ENCODE measurements at places on chromosomes 2 and 18.

DNA sequence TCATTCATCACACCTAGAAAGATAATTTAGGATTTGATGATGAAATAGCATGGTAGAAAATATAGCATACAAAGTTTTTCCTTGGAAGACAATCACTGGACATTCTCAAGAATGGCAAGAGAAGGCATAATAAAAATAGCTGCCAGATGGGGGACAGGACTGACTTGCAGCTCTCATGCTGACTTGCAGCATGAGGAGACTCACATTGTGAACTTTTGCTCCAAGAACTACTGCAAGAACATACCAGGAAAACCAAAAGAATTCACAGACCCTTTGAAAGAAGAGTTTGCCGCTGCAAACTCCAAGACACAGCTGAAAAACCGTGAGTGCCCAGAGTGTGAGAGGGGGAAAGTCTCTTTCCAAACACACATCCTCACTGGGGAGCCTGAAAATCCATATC is 47.0 kb downstream of the CRYGD start:
- no peak for DNase-seq

- DNase-seq: no peak
These were observed 149.2 kb upstream of the NCKAP5 start for GRCh38 chr2:133717497-133717896.

DNA sequence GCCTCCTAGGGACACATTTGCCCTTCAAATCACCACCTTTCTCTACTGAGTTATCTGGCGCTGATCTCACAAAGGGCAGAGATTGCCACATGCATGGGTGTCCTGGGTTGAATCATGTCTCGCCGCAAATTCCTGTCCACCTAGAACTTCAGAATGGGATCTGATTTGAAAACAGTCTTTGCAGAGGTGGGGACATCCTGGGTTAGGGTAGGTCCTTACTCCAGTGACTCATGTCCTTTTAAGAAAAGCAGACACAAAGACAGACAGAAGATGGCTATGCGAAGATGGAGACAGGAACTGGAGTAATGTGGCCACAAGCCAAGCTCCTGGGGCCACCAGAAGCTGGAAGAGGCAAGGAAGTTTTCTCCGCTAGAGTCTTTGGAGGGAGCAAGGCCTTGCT is 197.4 kb upstream of the SMIM21 start:
- no peak for DNase-seq

DNA sequence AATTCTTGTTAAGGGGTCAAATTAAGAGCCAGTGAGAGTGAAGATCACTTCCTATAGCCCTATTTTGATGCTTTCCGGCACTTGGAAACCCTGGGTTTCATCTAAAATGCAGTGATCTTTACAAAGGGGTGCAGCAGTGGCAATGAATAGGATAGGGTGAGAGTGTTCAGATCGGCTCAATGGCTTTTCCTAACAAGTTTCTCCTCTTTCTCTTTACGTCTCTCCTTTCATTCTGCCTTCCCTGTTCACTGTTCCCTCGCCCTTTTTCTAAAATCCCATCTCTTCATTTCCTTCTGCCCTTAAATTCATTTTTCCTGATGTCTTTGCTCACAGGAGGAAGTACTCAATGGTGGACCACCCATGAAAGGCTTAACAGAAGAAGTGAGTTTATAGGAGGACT is 86.0 kb downstream of the CTIF start:
- DNase-seq: no peak

DNA sequence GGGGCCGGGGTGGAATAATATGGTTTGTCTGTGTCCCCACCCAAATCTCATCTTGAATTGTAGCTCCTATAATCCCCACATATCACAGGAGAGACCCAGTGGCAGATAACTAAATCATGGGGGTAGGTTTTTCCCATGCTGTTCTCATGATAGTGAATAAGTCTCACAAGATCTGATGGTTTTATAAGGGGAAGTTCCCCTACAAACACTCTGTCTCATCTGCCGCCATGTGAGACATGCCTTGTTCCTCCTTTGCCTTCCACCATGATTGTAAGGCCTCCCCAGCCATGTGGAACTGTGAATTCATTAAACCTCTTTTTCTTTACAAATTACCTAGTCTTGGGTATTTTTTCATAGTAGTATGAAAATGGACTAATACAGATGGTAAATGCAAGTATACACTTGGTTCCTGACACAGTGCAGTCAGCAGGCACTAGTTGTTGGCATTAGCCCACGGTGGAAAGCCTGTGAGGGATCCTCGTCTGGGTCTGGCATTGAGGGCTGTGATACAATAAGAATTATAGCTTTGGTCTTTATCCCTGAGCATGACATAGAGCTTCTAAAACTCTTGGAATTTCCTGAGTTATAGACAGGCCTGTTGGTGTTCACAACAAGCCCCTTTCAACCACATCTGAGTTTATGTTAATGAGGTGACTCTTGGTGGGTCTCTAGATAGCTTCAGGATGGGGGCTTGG is 135.8 kb downstream of the CABLES1 start:
- no peak for DNase-seq

GRCh38 chr18:13014818-13015217 is 23.7 kb downstream of the CEP192 start:
- DNase-seq: no peak

GRCh38 chr2:97660775-97661389 is 3.0 kb downstream of the ACTR1B start:
- no peak for DNase-seq

DNA sequence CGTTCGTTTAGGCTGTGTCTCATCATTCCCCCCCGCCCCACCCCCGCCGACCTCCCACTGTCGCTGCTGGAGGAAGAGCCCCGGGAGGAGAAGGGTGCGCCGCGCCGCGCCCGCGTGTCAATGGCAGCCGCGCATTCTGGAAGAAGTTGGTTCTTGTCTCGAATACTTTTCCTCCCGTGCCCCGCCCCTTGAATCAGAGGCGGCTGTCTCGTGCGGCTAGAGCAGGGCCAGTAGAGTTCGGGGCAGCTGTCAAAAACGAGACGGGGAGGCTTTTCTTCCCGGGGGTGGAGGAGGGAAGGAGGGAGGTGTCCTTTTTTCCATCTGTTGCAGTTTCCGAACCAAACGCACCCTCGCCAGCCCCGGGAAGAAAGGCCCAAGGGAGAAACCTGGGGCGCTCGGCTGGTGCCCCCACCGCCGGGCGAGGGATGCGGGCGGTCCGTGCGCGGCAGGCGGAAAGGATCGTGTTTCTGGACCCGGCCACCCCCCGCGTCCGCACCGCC is 410 bp upstream of the TGIF1 start:
- DNase-seq: peak; percentile 91

DNA sequence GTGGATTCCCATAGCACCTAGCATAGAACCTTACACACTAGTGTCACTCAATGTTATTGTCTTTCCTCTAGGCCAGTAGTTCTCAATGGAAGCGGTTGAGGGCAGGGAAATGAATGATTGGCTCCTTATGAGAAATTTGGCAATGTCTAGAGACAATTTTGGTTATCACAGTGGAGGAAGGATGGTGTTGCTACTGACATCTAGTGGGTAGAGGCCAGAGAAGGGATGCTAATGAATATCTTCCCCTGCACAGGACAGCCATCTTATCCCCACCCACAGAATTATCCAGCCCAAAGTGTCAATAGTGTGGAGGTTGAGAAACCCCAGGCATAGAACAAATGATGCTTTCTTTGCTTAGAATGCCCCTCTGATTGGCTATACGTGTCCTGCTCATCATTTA is 15.8 kb downstream of the C18orf63 start:
- no peak for DNase-seq

GRCh38 chr18:46474487-46475389 is 182.3 kb downstream of the LOXHD1 start:
- no peak for DNase-seq

- no peak for DNase-seq
These were observed 220.1 kb upstream of the NXPH2 start for GRCh38 chr2:139000131-139000785.

DNA sequence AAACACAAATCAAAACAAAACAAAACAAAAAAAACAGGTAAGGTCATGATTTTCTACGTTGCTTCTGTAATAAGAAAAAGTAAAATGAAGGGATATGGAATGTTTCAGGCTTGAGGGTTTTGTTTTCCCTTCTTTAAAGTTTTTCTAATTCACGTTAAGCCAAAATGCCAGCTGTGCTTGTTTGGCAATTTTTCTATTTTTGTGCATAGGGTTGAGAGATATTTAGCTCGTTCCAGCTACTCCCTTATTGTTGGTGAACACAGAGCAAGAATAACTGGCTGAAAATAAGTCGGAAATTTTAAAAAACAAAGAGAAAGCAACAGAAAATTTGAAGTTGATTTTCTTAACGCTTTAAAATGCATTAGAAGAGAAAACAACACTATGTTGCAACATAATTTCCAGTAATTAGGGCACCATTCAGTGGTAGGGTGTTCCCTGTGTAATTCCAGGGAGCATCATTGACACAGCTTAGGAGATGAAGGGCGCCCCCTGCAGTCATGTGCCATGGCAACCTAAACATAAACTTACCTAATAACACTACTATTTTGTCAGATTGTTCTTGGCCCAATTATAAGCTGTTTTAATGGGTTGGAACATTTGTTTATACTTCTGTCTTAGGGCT is 99.5 kb downstream of the DTNA start:
- peak; percentile 82 for DNase-seq

DNA sequence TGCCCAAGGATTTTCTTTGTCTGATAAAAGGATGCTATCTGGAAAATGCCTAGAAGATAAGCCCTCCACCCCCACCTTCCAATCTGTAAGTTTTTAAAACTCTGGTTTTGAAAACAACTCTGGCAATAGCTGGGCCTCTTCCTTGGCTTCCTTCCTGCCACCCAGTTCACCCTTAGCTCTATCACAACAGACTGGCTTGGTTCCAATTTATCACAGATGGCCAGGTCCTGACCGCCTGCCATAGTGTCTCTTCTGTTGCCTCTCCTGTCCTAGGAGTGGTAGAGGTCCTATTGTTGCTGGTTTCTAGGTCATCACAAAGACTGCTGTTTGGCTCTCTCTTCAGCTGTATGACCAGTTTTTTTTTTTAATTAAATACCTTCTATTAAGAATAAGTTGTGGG is 1727.9 kb upstream of the SLC39A10 start:
- no peak for DNase-seq

- no peak for DNase-seq
These were observed 495.0 kb downstream of the TMX3 start for GRCh38 chr18:68219872-68220271.

DNA sequence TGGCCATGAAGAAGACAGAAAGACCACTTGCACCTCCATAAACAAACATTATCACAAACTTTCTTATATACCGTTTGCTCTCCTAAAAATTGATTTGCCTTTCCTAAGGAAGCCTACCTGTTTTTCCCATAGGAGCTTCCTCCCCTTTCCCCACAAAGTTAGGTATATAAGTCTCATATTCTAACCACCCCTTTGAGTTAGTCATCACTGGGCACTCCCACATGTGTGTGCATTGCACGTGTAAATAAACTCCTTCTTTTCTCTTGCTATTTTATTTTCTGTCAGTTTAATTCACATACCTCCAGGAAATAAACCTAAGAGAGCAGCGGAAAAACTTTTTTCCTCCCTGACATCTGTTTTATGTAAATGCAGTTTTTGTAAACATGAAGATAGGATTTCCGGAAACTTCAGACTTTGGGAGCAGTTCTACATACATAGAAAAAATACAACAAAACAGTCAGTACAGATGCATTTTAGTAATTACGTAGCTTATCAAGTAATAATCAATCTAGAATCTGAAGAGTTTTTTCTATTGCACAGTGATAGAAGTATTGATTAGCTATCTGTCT is 46.6 kb downstream of the PLCL1 start:
- no peak for DNase-seq

DNA sequence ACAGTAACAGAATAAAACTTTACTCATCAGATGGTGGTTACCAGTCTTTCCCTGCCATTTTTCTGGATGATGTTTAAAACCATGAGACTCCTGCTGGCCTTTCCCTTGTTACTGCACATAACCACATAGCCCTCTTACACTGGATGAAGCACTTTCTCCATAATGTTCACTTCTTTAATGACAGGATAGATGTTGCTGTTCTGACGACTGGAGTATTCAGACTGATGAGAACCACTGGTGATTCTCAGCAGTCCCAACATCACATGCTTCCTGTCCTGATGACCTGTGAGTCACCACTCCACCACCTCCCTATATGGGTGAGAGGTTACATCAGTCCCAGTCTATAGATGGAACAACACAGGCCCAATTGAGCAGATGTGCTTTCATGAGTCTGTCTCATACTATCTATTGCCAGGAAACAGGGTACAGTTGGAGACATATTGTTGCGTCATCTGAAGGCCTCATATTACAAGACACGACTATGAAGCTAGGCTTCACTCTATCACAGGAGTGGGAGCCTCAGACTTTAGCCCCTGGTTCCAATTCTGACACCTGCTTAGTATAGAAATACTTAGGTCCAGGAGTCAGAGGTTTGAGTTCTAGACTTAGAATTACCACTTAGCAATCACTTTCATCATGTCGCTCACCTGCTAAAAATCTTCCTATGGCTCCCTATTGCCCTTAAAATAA is 145.7 kb upstream of the KLF7 start:
- no peak for DNase-seq

DNA sequence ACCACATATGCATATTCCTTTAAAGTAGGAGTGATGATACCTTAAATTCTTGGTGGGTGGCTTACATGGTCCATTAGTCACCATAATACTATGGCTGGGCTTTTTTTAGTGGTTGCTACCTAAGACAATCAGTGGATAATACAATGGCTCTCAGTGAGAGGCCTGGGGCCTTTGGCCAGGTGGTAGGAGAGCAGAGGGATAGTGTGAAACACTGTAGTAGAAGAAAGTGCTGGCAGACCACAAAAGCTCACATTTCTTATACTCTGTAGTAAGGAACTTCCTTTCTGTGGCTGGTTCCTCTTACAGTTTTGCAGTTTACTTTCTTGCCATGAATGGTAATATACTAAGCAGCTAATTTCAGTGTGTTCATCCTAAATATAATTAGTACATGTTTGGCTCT is 583.5 kb downstream of the XIRP2 start:
- DNase-seq: no peak

DNA sequence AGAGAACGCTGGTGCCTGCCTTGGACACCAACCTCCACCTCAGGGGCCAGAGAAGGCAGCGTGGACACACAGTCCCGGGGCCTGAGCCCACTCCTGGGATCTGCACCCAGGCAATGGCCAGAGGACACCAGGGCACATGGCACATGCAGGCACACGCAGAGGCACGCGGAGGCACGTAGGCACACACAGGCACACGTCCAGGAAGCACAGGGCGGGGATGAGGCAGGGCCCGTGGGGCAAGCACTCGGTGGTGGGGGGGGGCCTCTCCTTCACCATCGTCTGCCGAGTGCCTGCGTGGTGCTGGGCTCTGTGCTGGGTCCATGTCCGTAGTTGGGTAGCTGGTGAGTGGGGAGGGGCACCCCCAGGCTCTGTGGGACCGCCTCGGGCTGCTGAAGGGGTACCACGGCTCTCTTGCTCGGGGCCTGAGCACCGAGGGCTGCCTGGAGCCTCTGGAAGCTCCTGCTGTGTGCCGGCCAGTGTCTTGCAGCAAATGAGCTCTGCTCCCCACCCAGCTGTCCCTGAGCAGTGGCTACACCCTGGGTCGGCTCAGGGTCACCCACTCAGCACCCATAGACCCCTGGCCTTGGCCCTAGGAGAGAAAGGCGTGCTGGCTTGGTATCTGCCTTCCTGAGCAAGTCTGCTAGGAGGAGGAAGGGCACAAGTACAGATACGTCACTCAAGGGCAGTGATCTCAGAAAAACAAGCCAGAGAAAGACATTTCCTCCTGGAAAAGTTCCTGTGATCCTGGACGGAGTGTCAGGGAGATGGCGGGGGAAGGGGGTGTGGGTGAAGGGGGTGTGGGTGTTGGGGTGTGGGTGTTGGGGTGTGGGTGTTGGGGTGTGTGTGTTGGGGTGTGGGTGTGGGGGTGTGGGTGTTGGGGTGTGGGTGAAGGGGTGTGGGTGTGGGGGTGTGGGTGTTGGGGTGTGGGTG is 26.4 kb downstream of the RTP5 start:
- no peak for DNase-seq
